Right renal cortex interstitium (tissue), 3 donors: ENCODE measurements at places on chromosomes 11 and 22. TPM values are rescaled to one million over a fixed set of nuclear protein-coding genes. Genes with fewer than 3 reads are reported as not detected.

The MED19 gene
- polyA plus RNA-seq = 21.2 TPM

The ST14 gene
- polyA plus RNA-seq = 23.2 TPM

The SFI1 gene
- polyA plus RNA-seq = 22.4 TPM

The PUS3 gene
- 19.7 TPM for polyA plus RNA-seq

The LRRC56 gene
- 2.7 TPM for polyA plus RNA-seq

The RNF141 gene
- polyA plus RNA-seq = 48.3 TPM

The OR51B2 gene
- not detected for polyA plus RNA-seq

The TREH gene
- polyA plus RNA-seq = 0.75 TPM

The RASL10A gene
- polyA plus RNA-seq = 0.26 TPM

The MRPL21 gene
- 69.6 TPM for polyA plus RNA-seq

The OR5A1 gene
- polyA plus RNA-seq = not detected

The PHF21B gene
- polyA plus RNA-seq = 3.0 TPM

The MGAT3 gene
- polyA plus RNA-seq = 26.7 TPM

The FAM111A gene
- 54.6 TPM for polyA plus RNA-seq

The MUC6 gene
- polyA plus RNA-seq = 10.6 TPM

The DEPDC5 gene
- 14.8 TPM for polyA plus RNA-seq

The CERK gene
- 50.7 TPM for polyA plus RNA-seq

The FXYD6 gene
- polyA plus RNA-seq = 129 TPM

The ACCS gene
- polyA plus RNA-seq = 25.2 TPM

The SHISA8 gene
- 0.25 TPM for polyA plus RNA-seq

The SERHL2 gene
- 7.8 TPM for polyA plus RNA-seq

The POLR2F gene
- polyA plus RNA-seq = 72.5 TPM

The SMIM35 gene
- 0.10 TPM for polyA plus RNA-seq

The CASP4 gene
- polyA plus RNA-seq = 26.9 TPM

The MYBPC3 gene
- polyA plus RNA-seq = 0.18 TPM

The ANKK1 gene
- 0.50 TPM for polyA plus RNA-seq

The CAVIN3 gene
- 9.5 TPM for polyA plus RNA-seq

The EMID1 gene
- 81.4 TPM for polyA plus RNA-seq

The GGT1 gene
- polyA plus RNA-seq = 41.4 TPM

The TRIM6 gene
- polyA plus RNA-seq = 15.8 TPM
